ENCODE measurements at places on chromosomes 5 and 9.
A peak's percentile ranks its signal among the peaks of the same experiment; 100 is the strongest.

DNA sequence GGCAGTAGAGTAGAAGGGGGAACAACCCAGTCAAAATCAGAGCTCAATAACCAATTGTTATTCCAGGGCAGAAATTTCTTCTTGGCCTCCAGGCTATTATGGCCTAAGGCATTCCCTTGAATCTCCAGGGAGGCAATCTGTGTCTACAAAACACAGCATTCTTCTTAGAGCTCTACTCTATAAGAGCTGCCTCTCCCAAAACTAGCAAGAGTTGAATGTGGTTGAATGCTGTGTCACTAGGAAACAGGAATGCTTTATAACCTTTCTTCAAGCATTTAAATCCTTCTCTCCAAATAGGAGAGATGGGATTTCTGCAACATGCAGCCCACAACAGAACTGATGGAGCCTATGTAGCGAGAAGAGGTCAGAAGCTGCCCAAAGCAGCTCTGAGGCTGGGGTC, 97.1 kb upstream of the APC start:
- DNase-seq: no peak

GRCh38 chr9:28981129-28981528, 1407.8 kb upstream of the C9orf72 start:
- no peak for DNase-seq

DNA sequence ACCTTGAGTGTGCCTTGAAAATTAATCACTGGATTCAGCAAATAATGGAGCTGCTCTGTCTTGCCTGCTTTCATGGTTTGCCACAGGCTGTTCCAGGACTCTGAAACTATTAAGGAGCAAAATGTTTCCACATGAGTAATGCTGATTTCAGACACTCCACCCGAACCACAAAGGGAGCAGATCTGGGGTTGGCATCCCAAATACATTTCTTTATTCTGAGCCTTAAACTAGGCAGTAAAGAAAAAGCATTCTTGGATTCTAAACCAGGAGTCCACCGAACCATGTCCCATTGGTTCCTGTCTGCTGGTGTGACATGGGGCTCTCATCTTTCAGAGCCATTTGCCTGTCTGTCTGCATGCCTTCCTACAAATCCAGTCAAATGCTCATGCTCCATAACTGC, 10.1 kb upstream of the C1QTNF3 start:
- DNase-seq: peak; percentile 68

GRCh38 chr9:88399966-88400365, 11.7 kb downstream of the SPIN1 start:
- peak; percentile 44 for DNase-seq

DNA sequence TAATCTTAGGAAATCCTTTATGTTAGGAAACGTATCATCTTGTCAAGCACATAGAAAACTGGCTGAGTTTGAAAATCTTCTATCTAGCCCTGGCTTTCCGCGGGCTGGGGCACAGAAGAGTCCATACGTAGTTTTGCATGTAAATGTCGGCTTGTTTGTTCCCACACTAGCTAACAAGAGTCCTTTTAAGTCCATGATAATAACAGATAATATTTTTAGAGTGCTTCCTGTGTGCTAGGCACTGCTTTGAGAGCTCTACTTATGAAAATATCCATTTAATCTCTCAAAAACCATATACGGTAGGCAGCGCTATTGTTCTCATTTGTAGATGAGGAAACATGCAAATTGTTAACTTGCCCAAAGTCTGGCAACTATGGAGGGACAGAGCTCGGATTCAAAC, 40.5 kb downstream of the FYB1 start:
- DNase-seq: no peak

DNA sequence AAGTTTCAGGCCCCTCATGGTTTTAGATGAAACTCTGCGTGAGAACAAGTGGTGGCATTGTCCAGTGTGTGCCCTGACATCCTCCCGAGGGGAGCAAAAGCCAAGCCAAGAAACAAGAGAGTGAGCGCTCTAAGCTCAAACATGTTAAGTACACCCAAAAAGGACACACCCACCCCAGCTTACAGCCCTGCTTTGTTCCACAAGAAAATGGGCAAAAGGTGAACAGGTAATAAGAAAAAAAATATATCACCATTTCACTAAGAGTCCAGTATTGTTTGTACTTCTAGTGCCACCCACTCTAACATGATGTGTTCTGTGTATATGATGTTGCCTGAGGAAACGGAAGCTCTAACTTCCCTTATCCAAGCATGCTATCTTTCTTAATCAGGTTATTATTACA, 278.2 kb downstream of the SLIT3 start:
- no peak for DNase-seq

DNA sequence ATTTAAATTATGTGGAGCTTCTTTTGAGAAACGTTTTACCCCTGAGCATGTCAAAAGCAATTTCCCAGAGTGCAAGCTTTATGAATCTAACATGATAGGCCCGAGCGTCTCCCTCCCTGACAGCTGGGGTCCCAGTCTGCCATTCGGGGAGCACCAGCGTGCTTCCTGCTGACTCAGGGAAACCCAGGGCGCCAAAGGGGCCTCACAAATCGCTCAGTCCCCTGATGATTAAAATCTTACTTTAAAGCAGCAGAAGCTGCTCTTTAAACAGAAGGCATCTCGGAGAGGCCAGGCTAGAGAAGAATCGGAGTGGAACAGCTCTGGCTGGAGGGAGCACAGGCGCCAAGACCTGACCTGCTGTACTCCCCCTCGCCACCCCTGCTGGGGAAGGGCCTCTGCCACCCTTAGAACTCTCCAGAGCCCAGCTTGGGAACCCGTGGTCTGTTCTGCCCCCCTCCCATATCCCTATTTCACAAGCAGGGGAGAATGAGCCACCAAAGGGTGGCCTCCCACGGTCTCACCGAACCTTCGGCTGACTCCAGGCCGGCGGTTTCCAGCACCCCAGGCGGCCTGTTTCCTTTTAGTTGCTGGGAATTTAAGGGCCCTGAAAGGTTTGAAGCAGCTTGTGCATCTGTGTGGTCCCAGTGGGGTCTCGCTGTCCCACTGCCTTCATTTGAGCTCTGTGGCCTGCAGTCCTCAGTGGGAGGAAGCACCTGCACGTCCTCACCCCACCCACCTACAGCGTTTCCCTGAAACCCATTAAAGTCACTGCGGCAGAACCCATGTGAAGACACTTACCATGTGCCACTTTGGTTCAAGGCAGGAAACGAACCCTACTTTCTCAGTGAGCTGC, 147.6 kb downstream of the COL23A1 start:
- DNase-seq: no peak

DNA sequence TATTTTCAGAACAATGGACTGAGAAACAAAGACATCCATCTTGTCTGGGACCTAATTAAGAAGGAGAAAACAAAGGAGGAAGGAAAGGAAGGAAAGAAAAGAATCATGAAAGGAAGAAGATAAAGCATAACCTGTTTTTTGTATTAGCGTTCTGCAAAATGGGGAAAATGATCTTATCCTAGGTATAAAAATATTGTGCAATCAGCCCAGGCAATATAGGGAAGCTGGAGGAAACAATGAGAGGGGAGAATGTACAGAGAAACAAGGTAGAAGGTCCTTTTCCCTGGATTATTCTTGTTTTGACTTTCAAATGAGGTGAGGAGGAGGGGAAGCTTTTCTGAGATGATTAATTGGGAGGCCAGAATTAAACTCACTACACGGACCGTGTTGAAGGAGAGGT, 177.9 kb downstream of the COX7C start:
- no peak for DNase-seq

DNA sequence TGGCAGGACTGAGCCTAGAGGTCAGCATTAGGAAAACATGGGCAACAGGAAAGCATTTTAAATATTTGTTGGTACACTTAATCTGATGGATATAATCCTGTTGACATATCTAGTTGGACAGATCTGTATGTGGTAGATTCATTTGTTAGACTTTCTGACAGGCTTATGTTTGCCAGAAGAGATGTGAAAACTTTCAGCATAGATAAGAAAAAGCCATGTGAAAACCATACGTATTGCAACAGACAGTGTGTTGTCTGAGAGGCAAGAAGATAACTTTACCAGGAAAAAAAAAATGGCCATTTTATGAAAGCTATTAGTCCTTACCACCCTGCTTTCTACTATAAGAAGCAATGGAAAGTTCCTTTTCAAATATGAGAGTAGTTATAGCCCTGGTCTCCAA, 1902.2 kb upstream of the C9orf72 start:
- DNase-seq: no peak

GRCh38 chr9:109408759-109409462, 88.1 kb upstream of the EPB41L4B start:
- DNase-seq: no peak

DNA sequence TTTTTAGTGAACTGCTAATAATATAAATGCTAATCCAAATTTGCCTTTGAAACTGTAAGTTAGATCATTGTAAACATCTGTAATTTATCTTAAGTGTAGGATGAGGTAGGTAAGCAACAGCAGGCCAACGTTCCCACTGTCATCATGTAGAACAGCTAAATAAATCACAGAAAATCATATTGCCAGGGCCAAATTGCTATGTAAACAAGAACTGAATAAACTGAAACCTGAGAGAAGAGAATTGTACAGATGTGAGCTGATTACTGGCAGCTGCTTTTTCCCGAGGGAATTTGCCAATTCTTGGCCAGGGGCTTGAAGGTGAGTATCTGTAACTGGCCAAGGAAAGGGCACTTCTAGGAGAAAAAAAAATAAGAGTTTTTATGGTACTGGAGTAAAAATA, 97.6 kb downstream of the CDH10 start:
- DNase-seq: no peak

GRCh38 chr5:31427013-31427723, 104.7 kb downstream of the DROSHA start:
- no peak for DNase-seq

DNA sequence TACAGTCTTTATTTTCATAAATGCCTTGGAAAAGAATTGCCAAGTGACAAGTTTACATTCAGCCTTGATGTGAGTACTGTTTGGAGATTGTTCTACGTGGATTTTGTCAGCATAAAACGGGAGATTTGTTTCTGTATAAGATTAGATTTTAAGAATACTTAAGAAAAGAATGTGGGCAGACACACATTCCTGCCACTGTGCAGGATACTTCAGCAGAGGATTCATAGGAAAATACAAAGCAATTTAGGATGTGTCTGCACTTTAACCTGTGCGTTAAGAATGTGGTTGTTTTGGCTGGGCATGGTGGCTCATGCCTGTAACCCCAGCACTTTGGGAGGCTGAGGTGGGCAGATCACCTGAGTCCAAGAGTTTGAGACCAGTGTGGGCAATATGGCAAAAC, 37.2 kb downstream of the GPR107 start:
- no peak for DNase-seq

- DNase-seq: no peak
These were observed 175.5 kb upstream of the PAPPA start for GRCh38 chr9:115978091-115978490.
